ENCODE measurements at places on chromosomes 1 and 21.

DNA sequence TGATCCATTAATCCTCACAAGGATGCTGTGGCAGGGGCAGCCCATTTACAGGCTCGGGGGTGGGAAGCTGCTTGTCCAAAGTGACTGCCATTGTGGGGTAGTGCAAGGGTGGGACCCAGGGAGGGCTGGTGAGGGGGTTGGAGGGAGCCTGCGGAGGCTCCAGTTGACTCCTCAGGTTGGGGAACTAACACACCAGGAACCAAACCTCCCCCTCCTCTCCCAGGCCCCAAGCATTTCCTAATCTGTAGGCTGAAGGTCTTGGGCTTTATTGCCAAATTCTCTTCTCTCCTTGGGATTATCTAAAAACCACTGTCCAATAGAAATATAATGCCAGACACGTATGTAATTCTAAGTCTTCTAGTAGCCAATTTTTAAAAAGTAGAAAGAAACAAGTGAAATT, 18.2 kb downstream of the IKBKE start:
- no peak for DNase-seq

GRCh38 chr21:30248844-30249243, 32.9 kb upstream of the CLDN8 start:
- DNase-seq = no peak

DNA sequence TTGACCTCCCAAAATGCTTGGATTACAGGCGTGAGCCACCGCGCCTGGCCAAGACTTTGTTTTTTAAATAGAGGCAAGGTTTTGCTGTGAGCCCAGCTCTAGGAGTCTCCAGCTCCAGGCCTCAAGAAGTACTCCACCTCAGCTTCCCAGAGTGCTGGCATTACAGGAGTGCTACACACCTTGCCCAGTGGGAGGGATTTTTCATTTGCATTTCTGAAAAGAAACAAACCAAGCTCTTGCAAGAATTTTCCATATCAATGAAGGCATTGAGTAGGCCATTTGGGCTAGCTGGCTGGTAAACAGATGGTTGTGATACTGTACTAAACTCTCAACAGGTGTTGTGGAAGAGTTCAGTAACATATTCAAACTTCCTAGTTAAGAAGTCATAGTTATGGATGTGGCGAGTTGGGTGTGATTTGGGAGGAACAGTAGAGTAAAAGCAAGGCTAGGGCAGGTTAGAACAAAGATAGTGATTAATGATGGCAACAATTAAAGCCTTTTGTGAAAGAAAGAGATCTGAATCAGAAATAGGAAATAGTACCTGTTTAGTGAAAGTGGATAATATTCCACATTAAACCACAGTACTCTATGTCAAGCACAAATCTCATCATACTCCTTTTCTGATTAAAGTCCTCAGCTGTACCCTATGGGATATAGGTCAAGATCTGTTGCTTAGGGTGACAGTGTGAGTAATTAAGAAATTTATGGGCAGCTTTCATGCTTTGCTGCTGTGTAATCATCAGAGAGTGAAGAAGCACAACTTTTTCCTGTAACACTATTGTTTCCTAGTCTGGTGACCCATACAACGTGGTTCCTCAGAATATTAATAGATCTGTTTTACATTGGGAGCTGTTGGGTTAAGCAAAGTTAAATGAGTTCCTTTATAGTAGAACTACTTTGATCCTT, 10.7 kb downstream of the AKIRIN1 start:
- no peak for DNase-seq

- no peak for DNase-seq
These were observed 200.5 kb downstream of the PCP4 start for GRCh38 chr21:40067751-40068150.

- DNase-seq = no peak
These were observed 7.0 kb upstream of the CELSR2 start for GRCh38 chr1:109242387-109242786.

DNA sequence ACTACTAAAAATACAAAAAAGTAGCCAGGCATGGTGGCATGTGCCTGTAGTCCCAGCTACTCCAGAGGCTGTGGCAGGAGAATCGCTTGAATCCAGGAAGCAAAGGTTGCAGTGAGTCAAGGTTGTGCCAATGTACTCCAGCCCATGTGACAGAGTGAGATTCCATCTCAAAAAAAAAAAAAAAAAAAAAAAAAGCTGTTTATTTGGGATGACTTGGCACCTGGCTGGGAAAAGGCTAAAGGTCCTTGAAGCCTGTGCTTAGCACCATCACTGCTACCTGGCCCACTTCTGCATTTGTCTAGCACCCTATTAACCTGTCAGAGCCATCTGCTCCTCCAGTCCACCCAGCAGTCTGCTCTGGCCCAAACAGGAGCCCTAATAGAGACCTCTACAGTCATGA, 25.0 kb downstream of the PRDX6 start:
- DNase-seq = no peak

DNA sequence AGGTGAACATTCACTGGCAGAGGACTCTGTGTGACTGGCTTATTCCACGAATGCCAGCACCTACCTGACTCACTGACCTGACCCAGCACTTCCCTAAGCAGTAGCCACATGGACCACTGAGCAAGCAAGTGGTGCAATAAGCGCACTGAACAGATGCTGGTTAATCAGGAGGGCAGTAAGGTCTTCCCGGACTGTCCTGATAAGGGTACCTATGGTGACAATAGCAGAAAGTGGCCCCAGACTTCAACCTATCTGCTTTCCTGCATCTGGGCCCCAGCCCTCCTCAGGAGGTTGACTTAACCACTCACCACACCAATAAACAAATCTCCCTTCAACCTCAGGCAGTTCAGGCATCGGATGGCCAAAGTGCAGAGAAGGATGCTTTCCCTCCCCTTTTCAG, 65.7 kb downstream of the SETD4 start:
- no peak for DNase-seq

- no peak for DNase-seq
These were observed 80.3 kb upstream of the RGS4 start for GRCh38 chr1:162988869-162989268.

GRCh38 chr1:145889722-145890121, 4.1 kb upstream of the ANKRD35 start:
- DNase-seq = no peak
